Vagina (tissue), 2 donors: ENCODE measurements at places on chromosomes 12 and 14. TPM values are rescaled to one million over a fixed set of nuclear protein-coding genes. Genes with fewer than 3 reads are reported as not detected.
A peak's percentile ranks its signal among the peaks of the same experiment; 100 is the strongest.

SMCO2 gene
- total RNA-seq: not detected

GLT1D1 gene
- total RNA-seq: 0.74 TPM

PIANP gene
- total RNA-seq: 5.6 TPM

KRT72 gene
- total RNA-seq: not detected

MOAP1 gene
- total RNA-seq: 24.1 TPM

TCL1A gene
- total RNA-seq: not detected

ABCC9 gene
- total RNA-seq: 24.6 TPM

RNFT2 gene
- total RNA-seq: 6.4 TPM

DNA sequence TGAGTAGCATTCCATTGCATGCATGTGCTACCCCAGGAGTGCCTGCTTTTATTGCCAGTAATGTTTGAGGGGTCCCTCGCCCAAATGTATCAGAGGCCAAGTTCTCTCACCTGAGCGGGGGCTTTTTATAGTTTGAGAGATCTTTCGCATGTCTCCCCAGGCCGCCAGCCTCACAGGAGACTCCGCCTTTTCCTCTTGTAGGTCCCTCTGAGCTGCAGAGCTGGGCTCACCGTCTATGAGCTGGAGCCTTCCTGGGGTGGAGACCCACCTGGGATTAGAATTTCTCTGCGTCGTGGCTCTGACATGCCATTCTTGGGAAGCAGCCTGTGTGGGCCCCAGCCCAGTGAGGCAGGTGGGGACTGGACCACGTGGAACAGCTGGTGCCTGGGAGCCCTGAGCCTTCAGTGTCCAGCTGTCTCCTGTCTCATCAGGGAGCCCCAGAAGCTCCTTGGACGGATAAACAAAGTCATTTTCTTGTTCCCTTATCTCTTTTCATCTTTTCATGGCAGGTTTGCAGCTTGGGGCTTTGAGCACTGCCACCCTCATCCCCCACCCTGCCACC, 261.7 kb upstream of the CRY1 start:
- H3K4me3 ChIP-seq: no peak overlapping the region
- no peak for DNase-seq
- H3K27me3 ChIP-seq: no peaks in the 10 kb centered on the region
- H3K4me1 ChIP-seq: no peaks in the 10 kb centered on the region
- H3K36me3 ChIP-seq: no peaks in the 10 kb centered on the region

DNA sequence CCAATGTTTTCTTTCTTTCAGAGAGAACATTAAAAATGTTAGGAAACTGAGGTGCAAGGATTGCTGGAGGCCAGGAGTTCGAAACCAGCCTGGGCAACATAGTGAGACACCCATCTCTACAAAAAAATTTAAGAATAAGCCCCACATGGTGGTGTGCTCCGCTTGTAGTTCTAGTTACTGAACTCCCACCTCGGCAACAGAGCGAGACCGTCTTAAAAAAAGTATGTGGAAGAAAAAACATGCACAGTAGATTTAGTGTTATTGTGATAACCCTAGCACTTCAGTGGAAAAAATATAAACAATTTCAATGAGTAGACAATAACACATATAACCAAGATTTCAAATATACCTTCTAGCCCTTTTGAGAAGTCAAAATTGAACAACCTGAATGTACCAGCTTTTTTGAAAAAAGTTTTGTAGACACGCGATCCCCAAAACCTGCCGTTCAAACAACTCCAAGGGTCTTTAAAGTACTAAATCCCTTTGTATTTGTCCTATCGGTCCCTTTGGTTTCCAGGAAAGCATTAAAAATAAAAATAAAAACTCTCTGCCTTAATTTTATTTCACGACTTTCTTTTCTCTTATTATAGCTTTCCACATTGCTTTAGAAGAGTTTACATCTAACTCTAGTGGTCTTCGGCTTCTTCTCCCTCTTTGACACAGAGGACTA, 1.0 kb upstream of the ANO6 start:
- no peak for DNase-seq
- H3K36me3 ChIP-seq: no peaks in the 10 kb centered on the region
- peak overlapping the region; percentile 97 for H3K27ac ChIP-seq
- no peaks in the 10 kb centered on the region for H3K27me3 ChIP-seq
- H3K4me3 ChIP-seq: peak overlapping the region; percentile 82

GRCh38 chr14:93219103-93219726, 12.2 kb downstream of the UBR7 start:
- no peaks in the 10 kb centered on the region for H3K27me3 ChIP-seq
- DNase-seq: no peak
- no peak overlapping the region for H3K4me3 ChIP-seq
- H3K4me1 ChIP-seq: no peaks in the 10 kb centered on the region
- no peak overlapping the region for H3K27ac ChIP-seq
- peaks cover 72% of the 10 kb centered on the region for H3K36me3 ChIP-seq

DNA sequence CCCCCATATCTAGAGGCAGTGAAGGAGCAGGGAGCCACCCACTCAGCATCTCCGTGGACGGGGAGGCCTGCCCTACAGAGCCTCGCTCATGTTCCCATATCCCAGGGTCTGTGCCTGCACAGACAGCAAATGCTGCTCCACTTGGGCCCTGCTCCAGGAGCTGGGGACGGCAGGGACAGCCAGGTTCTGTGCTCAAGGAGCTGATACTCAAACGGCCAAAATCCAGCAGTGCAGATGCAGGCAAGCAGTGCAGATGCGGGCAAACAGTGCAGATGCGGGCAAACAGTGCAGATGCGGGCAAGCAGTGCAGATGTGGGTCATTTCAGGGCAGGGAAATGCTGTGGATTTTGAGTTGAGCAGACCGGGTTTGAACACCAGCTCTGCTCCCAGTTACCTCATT, 6.2 kb upstream of the SERPINA12 start:
- no peak overlapping the region for H3K27ac ChIP-seq
- no peak overlapping the region for H3K4me3 ChIP-seq
- no peaks in the 10 kb centered on the region for H3K27me3 ChIP-seq

GRCh38 chr12:10705655-10706054, 17.5 kb downstream of the YBX3 start:
- no peak overlapping the region for H3K4me3 ChIP-seq
- H3K36me3 ChIP-seq: peaks cover 71% of the 10 kb centered on the region
- H3K27ac ChIP-seq: peak overlapping the region; percentile 17
- no peak for DNase-seq

GRCh38 chr12:65510584-65511050, 232.1 kb downstream of the MSRB3 start:
- H3K36me3 ChIP-seq: no peaks in the 10 kb centered on the region
- H3K4me3 ChIP-seq: peak overlapping the region; percentile 27
- H3K27me3 ChIP-seq: no peaks in the 10 kb centered on the region

DNA sequence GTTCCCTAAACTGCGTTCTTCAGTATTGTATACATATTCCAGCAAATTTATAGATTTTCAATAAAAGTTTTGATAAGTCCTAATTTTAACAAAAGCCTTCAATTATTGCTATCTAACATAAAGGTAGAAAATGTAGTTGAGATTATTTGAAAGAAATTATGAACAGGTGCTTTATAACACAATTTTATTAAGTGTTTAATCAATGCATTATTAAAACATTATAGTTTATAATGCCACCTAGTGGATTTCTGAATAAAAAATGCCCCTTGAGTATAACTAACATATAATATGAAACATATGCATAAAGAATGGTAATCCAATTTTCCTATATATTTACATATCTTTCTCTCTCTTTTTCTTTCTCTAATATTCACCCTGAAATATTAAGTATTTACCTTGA, 515.3 kb downstream of the SLC6A15 start:
- DNase-seq: no peak
- no peak overlapping the region for H3K27ac ChIP-seq
- H3K4me3 ChIP-seq: no peak overlapping the region
- no peaks in the 10 kb centered on the region for H3K36me3 ChIP-seq
- H3K27me3 ChIP-seq: no peaks in the 10 kb centered on the region

- H3K36me3 ChIP-seq: no peaks in the 10 kb centered on the region
- no peaks in the 10 kb centered on the region for H3K4me1 ChIP-seq
- no peak for DNase-seq
- no peak overlapping the region for H3K27ac ChIP-seq
- H3K4me3 ChIP-seq: no peak overlapping the region
- no peaks in the 10 kb centered on the region for H3K27me3 ChIP-seq
Measured at GRCh38 chr12:13959131-13959723, 22.2 kb downstream of the GRIN2B start.

DNA sequence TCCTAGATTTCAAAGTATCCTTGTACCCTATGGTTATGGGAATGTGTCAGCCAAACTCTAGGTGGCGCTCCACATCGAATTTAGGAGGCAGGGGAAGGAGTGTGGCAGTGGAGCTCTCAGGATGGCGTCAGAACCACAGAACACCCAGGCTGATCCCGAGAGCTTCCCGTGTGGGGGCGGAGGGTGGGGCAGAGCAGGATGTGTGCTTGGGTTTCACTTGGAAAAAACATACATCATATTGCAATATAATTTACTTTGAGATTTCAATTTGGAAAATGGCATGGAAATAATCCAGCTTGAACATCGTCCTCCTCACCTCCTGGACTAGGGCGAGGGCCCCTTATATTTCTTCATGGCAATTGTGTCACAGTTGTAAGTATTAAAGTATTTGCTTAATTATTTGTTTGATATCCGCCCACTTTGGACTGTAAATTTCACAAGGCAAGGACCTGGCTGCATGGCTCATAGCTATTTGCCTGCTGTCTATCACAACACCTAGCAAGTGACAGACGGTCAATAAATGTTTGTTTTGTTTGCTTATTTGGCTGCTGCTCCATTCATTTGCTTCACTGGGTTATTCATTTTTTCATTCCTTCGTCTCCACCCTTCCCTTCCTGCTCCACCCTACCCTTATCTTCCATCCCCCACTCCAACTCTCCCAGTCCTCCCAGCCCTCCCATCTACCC, 221.5 kb upstream of the HMGA2 start:
- H3K27me3 ChIP-seq: no peaks in the 10 kb centered on the region
- DNase-seq: no peak
- H3K36me3 ChIP-seq: no peaks in the 10 kb centered on the region
- peaks cover 20% of the 10 kb centered on the region for H3K4me1 ChIP-seq

- no peak overlapping the region for H3K27ac ChIP-seq
- H3K4me1 ChIP-seq: no peaks in the 10 kb centered on the region
- H3K36me3 ChIP-seq: no peaks in the 10 kb centered on the region
- DNase-seq: no peak
- H3K4me3 ChIP-seq: no peak overlapping the region
- H3K27me3 ChIP-seq: no peaks in the 10 kb centered on the region
Measured at GRCh38 chr12:107736914-107737313, 24.0 kb downstream of the PRDM4 start.

- H3K27me3 ChIP-seq: no peaks in the 10 kb centered on the region
- no peaks in the 10 kb centered on the region for H3K36me3 ChIP-seq
- DNase-seq: no peak
- H3K4me1 ChIP-seq: no peaks in the 10 kb centered on the region
- no peak overlapping the region for H3K4me3 ChIP-seq
Measured at GRCh38 chr12:4221258-4221620, 52.3 kb upstream of the CCND2 start.

GRCh38 chr14:75871181-75871880, 110.5 kb downstream of the TGFB3 start:
- DNase-seq: no peak
- H3K27ac ChIP-seq: no peak overlapping the region
- peaks cover 7% of the 10 kb centered on the region for H3K4me1 ChIP-seq
- H3K4me3 ChIP-seq: no peak overlapping the region
- no peaks in the 10 kb centered on the region for H3K27me3 ChIP-seq

GRCh38 chr14:66293533-66294105, 192.6 kb upstream of the CCDC196 start:
- no peak for DNase-seq
- H3K4me1 ChIP-seq: no peaks in the 10 kb centered on the region
- H3K36me3 ChIP-seq: no peaks in the 10 kb centered on the region
- no peaks in the 10 kb centered on the region for H3K27me3 ChIP-seq
- no peak overlapping the region for H3K4me3 ChIP-seq
- H3K27ac ChIP-seq: no peak overlapping the region

DNA sequence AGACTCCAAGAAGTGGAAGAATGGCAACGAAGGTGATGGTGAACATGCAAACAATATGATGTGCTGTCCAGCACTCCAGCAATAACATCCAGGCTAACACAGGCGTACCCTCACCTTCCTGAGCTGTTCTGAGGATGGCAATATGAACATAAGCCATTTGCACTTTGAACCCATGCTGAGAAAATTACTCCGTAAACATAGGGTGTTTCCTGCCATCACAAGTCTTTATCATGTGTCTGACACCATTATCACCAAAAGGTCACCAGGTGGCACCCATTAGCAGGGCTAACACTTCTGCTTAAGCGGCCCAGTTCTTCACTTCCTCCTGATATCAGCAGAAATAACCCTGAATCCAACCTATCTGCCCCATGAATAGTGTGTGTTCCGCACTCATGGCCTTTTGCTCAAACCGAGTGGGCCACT, 482.8 kb downstream of the MED13L start:
- H3K27me3 ChIP-seq: no peaks in the 10 kb centered on the region
- no peak overlapping the region for H3K27ac ChIP-seq
- no peak overlapping the region for H3K4me3 ChIP-seq
- no peak for DNase-seq
- H3K4me1 ChIP-seq: no peaks in the 10 kb centered on the region
- no peaks in the 10 kb centered on the region for H3K36me3 ChIP-seq

GRCh38 chr14:61368114-61368710, 46.8 kb downstream of the PRKCH start:
- H3K4me3 ChIP-seq: no peak overlapping the region
- no peak for DNase-seq
- H3K36me3 ChIP-seq: no peaks in the 10 kb centered on the region
- no peaks in the 10 kb centered on the region for H3K27me3 ChIP-seq
- H3K27ac ChIP-seq: no peak overlapping the region
- peaks cover 15% of the 10 kb centered on the region for H3K4me1 ChIP-seq

DNA sequence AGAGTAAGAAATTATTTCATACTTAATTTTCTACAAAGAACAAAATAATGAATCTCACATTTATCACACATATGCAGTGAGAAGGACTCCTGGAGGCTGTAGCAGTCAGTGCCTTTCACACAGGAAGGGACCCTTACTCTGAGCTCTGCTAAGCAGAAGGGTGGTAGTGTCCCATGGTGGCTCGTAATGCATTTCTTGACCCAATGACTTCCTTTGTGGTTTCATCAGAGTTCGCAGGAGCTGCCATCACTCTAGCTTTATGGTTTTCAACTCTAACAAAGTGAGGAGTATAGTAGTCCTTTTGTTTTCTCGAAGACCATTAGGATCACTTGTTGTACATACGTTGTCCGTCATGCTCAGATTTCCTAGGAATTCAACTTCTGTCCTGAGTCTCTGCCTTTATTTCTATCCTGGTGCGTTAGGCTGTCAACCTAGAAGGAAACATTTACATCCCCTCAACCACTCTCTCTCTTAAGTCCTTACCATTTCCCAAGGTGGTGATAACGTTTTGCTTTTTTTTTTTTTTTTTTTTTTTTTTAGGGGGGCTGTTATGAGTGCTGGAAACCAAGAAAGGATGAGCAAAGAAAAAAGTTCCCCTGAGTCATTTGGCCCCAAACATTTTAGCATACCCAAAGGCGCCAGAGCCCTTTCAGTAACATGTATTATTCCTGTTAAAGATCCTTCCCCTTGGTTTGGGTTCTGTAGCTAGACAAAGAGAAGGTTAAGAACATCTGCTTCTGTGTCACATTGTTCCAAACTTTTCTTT, 37.2 kb downstream of the GABARAPL1 start:
- no peaks in the 10 kb centered on the region for H3K4me1 ChIP-seq
- H3K36me3 ChIP-seq: no peaks in the 10 kb centered on the region
- no peak overlapping the region for H3K4me3 ChIP-seq

GRCh38 chr14:25508845-25509244, 458.9 kb upstream of the STXBP6 start:
- no peak for DNase-seq
- H3K36me3 ChIP-seq: no peaks in the 10 kb centered on the region
- no peaks in the 10 kb centered on the region for H3K4me1 ChIP-seq
- no peaks in the 10 kb centered on the region for H3K27me3 ChIP-seq
